GM12891 (cell line): ENCODE measurements at places on chromosomes 1 and 21.
A peak's percentile ranks its signal among the peaks of the same experiment; 100 is the strongest.

GRCh38 chr1:2945821-2946231 lies 75.4 kb upstream of the ACTRT2 start:
- DNase-seq: no peak

GRCh38 chr1:35807614-35808449 lies at the start of gene AGO4:
Gene AGO4 (plus strand): TSS chr1:35808016. CDS start chr1:35808417, 401 bp downstream.
- DNase-seq: peak; percentile 43

DNA sequence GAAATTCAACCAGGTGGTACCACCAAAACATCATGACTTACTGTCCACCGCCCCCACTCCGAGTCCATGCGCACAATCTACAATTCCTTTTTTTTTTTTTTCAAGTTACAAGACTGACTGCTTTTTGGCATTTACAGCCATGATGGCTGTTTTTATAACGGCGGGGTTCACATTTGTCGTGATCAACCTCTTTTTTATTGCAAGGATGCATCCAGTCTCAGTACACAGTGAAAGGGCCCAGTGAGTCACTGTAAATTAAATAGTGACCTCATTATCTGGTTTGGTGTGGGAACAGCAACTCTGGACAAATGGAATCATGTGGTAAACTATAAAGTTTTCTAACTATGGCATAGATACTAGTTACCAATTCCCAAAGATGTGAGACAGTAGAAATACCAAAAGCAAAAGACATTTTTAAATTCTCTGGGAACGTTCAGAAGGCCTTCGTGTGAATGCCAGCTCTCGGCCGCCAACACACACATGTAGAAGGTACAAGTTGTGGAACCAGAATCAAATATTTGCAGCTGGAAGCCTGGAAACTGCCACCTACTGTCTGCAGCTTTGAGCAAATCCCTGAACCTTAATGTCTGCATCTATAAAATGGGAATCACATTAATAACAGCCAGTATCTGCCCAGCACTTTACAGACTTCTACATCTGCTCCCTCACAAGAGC lies 4.9 kb downstream of the GLIS1 start:
- no peak for DNase-seq

GRCh38 chr1:224820341-224820740 lies 109.1 kb upstream of the DNAH14 start:
- DNase-seq: no peak

GRCh38 chr1:85201340-85202091 lies 700 bp upstream of the SYDE2 start:
- peak; percentile 53 for DNase-seq

GRCh38 chr21:15011967-15012366 lies 52.8 kb downstream of the NRIP1 start:
- no peak for DNase-seq

DNA sequence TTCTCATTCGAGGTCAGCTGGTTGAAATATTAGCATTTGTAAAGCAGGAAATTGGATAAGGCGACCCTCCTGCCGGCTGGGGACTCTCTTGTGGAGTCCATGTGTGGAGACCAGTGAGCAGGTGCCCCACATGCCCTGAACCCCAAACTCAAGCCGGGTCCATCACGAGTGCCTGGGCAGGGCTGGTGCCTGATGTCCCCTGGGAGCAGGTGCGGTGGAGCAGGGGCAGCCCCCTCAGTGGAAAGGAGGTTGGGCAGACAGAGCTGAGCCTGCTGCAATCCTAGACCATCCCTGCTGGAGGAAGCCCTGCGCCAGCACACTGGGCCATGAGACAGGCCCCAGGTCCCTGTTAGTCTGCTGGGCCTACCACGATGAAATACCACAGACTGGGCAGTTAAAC lies 395.6 kb downstream of the NPHP4 start:
- DNase-seq: no peak

GRCh38 chr1:116664366-116664977 lies 3.1 kb downstream of the IGSF3 start:
- no peak for DNase-seq

DNA sequence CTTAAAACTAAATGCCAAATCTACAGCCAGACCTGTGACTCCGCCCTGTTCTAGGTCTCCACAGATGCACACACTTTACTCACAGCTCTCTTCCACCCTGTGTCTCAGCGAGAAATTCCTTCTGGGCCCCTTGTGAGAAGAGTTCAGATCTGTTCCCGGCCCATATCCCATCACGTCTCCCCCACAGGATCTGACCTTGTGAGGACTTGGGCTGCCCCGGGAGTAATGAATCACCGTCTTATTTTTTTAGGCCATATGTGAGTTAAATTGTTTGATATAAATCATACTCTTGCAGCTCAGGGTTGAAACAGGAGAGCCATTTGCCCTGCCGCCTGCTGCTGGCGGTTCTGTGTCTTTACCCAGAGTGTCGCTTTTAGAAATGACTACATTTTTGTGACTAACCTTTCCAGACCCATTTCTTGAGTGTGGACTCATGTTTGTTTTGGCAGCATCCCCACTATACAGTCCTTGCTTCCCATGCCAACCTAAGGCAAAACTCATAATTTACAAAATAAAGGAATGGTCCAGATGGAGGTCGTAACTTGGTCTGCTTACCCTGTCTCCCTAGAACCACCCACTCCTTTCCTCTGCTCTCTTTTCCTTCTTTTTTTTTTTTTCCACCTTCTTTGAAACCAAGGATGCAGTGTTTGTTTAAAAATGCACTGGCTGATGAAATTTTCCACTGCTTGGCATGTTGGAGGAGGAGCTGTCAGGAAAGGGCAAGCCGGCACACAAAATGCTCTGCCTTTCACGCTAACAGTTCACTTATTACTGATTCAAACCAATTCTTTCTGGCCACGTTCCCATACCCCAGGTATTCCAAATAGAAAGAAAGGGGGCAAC lies 98.0 kb upstream of the C1orf105 start:
- DNase-seq: no peak

- DNase-seq: no peak
Measured at GRCh38 chr1:201218409-201218808, 27.8 kb downstream of the IGFN1 start.

GRCh38 chr21:45920824-45921600 lies 60.6 kb upstream of the COL6A1 start:
- DNase-seq: no peak

DNA sequence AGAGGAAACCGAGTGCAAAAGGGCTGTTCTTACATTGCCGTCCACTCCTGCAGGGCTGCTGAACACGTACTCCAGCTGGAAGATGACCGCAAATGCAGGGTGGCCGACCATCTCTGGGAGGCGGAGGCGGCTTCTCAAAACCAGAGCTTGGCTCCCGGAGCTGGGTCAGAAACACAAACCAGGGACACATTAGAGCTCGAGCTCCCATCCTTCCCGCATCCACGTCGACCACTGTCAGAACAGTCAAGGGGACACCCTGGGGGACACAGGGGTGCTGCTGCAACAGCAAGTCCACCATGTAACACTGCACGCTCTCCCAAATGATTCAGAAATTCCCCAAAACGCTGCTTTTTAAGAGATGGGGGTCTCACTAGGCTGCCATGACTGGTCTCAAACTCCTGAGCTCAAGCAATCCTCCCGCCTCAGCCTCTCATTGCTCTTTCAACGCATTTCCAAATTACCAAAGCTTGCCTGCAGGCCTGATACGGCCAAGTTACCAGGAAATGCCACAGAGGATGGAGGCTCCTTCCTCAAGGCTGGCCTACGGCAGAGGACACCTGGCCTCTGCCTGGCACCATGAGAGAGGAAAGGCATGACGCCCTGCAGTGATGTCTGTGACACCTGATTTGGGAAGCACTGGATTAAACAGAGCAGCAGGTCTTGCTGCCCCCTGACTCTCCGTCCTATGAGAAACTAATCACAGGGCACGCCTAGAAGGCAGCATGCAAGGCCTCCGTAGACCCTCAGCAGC lies 45.0 kb downstream of the NPHP4 start:
- DNase-seq: no peak

DNA sequence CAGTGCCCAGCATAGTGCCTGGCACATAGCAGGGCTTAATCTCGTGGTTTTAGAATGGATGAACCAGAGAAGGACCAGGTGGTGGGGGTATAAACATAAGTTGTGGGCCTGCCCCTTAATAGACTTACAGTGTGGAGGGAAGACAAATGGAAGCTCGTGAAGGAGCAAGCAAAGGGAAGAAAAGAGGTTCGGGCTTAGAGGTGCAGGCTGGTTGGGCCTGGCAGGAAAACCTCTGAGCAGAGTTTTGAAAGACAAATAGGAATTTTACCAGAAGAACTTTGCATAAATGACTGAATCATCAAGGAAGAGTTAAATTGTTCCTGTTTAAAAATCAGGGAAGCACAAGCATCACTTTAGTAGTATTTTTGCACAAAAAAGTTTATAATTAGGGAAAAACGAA lies 4.5 kb downstream of the RHOU start:
- DNase-seq: no peak

GRCh38 chr1:221697923-221698425 lies 43.9 kb downstream of the DUSP10 start:
- DNase-seq: no peak

DNA sequence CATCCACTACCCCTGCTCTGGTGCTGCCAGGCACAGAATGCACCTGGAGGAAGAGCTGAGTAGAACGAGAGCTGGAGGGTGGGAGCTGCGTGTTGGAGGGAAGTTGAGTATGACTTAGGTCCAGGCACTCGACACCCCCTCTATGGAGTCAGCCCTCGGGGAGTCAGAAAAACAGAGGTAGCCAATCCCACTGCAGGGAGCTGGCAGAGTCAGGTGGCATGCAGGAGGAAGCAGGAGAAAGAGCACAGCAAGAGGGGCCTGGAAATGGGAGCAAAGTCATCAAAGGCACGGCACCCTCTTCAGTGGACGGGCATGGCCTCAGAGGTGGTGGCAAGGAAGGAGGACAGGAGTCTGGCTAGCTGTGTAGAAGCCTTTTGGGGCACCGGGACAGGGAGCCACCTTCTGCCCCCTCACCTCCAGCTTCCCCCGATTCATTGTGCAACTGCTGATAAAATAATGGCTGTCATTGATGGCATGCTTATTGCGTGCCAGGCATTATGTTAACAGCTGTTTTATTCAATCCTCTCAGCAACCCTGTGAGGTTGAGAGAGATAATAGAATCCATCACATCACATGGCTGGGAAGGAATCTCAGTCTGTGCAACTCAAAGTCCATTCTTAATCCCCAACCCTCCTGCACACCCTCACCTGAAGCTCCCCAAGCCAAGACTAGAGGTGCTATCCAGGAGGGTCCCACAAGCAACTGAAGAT lies 42.0 kb downstream of the C1orf198 start:
- DNase-seq: no peak

DNA sequence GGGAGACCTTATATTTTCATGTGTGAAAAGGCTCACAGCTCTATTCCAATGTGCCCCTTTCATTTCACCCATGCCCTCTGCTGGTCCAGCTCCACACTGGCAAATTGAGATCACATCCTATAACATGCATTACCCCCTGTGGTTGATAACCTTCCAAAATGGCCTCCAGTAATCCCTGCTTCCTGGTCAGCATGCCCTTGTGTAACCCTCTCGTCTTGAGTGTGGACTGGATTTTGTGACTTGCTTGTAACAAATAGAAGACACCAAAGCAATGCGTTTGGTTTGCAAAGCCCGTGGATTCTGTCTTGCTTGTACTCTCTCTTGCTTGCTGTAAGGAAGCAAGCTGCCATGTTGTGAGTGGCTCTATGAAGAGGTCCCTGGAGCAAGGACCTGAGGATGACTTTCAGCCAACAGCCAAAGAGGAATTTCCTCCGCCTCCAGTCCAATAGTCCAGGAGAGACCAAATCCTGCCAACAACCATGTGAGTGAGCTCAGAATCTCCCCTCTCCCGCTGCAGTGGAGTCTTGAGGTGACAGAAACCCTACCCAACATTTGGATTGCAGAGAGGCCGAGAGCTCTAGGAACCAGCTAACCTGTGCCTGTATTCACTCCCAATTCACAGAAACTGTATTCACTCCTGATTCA lies 17.4 kb downstream of the KCNA10 start:
- DNase-seq: no peak

DNA sequence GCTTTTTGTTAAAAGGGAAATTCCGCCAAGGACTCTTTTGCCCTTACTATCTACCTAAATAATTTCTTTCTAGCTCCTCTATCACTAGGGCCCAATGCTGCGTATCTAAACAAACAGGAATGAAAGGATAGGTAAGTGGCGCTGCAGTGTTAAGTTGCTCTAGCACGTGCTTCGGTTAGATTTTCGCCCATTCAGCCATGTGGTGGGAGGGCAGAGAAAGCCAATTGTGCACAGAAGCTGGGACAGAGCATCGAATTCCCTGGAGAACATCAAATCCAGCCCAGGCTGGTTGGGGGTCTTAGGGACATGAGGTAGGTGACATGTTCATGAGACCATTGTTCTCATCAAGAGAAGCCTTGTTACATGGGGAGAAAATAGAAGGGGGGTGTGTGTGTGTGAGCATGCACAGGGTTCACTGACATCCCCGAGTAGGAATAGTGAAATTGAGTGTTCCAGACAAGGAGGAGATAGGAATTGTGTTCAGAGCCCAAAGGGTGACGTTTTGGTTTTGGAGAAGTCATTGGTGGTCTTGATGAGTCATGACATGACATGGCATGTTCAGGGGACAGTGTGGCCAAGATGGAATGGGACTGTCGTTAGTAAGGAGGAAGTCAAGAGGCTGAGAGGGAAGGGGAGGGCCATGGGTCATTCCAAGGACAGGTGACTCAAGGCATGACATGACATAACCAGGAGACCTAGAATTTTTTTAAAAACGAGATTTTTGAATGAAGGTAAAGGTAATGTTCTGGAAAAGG lies 107.1 kb downstream of the TLR5 start:
- no peak for DNase-seq

DNA sequence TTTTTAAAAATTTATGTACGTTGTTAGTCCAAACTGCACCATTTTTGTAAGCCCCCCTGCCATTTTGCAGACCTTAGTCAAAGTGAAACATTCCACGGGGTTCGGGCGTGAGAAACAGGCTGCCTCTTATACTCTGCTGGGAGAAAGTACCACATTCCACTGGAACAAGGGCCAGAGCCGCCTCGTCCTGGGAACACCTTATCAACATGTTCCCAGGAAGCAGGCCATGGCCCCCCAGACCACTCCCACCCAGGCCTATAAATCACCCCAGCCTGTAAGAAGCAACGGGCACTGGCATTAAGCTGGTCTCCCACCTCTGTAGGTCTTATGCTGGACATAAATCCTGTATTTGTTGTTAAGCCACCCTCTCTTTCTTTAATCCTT lies 854 bp upstream of the ZRANB2 start:
- no peak for DNase-seq

DNA sequence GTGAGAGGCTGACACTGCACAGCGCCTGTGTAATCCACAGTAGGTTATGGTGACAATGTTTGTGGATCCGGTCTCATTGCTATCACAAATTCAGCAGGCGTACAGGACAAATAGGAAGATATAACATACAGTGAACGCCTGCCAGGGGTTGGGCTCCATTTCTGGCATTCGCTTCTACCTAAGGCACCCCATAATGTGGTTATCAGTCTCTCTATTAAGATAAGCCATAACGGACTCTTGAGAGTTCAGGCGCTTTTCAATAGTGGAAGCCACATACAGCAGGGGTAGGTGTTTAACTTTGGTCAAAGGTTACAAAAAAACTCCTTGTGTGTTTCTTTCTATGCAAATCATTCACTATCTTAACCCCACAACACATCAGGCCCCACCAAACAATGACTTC lies 72.8 kb downstream of the SIPA1L2 start:
- no peak for DNase-seq
